ENCODE measurements at places on chromosomes 16 and 17. TPM values are rescaled to one million over a fixed set of nuclear protein-coding genes. Genes with fewer than 3 reads are reported as not detected.
A peak's percentile ranks its signal among the peaks of the same experiment; 100 is the strongest.

SPNS1 gene
- total RNA-seq: 23.9 TPM

KRTAP4-4 gene
- not detected for total RNA-seq

KRT9 gene
- not detected for total RNA-seq

DNA sequence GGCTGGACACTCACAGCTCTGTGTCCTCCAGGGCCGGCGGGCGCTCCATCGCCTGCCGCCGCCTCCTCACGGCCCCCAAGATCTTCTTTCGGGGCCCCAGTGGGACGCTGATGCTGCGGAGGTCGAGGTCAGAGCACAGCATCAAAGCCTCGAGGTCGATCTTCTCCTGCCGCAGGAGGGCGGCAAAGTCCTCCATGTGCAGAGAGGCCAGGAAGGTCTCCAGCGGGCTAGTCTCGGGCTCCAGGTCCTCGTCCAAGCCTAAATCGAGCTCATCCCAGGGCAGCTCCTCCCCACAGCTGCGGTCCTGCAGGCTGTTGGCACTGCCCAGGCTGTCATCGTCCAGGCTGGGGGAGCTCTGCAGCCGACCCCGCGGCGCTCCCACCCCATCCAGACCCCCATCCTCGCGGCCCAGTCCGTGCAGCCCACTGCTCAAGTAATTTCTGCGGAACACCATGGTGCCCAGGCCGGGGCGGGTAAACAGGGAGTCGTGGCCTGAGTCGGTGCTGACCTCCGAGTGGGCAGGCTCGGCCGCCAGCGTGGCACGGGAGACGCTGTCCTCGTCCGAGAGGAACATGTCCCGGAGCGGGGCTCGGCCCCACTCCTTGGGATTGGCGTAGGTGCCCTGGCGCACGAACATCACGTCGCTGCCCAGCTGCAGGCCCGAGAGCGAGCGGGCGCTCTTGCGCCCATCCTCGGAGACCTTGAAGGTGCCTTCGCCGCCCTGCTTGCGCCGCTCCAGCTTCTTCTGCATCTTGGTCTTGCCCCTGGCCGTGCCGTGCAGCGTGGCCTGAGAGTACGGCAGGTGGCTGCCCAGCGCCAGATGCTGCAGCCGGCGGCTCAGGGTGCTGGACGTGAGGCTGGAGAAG, 3.4 kb downstream of the USH1G start:
- DNase-seq: no peak

DNA sequence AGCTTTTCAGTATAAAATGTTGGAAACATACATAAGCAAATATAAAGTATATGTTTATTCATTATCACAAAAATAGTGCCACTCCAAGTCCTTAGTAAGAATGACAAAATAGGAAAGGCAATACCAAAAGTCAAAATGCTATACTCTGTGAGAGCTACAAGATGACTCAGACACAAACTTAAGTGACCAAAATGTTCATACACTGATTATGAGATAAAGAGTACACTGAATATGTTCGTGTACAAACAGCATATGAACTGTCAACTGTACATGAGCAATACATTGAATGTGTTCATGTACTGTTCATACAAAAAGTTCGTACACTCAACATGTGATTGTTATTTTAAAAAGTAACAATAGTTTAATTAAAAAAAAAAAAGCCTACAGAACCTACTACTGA, 103.3 kb downstream of the CA4 start:
- DNase-seq: no peak

GRCh38 chr17:38705523-38705802, 390 bp downstream of the MLLT6 start:
- no peak for DNase-seq

DNA sequence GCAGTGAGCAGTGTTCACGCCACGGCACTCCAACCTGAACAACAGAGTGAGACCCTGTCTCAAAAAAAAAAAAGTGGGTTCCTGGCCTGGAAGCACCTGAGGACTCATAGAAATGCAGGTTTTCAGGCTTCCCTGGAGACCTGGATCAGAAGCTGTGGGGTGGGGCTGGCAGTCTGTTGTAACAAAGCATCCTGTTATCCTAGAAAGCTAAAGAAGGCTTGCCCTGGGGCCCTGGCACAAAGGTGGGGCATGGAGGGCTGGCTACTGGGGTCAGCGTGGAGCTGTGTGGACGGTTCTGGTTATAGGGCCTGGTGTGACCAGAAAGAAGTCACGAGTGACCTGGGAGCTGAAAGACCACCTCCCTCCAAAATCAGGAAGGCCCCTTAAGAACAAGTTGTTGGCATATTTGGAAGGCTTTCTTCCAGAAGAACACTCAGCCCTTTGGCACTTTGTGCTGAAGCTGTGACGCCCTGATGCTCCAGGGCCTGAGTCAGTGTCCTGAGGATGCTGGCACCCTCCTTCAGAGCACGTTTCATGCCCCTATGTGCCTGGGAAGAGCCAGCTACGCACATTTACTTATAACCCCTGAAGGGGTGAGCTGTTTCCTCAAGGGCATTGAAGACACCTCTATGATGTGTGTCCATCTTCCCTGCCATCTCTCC, 6.2 kb downstream of the CRISPLD2 start:
- DNase-seq: no peak

DNA sequence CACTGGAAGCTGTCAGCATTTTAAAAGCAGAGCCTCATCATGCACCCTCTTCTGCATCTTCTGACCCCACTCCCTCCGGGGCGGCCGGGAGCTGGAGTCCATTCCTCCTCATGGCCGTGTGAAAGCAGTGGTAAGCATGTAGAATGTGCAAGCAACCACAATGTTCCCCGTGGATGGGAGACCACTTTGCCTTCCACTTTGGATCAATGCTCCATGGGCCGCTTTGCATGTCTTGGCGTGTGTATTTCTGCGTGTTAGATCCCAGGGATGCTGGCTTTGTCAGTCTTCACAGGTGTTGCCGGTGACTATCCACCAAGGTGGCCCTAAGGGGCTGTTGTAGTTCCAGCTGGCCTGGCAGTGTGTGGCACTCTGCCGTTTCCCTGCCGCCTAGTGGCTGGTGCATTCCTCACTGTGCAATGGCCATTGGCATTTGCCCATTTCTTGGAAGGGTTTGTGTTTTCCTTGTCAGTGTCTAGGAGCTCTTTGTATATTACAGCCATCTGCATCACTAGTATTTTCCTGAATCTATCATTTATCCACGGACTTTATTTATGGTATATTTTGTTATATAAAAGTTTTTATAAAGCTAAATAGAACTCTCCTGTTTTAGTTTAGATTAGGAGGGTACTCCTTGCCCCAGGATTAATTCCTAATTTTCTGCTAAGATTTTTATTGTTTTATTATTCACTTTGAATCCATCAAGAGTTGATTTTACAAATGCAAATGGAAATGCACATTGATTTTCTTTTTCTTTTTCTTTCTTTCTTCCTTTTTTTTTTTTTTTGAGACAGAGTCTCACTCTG, 5.8 kb upstream of the ALDH3A1 start:
- no peak for DNase-seq

- no peak for DNase-seq
These were observed 29.7 kb downstream of the POLR3E start for GRCh38 chr16:22326771-22327445.

DNA sequence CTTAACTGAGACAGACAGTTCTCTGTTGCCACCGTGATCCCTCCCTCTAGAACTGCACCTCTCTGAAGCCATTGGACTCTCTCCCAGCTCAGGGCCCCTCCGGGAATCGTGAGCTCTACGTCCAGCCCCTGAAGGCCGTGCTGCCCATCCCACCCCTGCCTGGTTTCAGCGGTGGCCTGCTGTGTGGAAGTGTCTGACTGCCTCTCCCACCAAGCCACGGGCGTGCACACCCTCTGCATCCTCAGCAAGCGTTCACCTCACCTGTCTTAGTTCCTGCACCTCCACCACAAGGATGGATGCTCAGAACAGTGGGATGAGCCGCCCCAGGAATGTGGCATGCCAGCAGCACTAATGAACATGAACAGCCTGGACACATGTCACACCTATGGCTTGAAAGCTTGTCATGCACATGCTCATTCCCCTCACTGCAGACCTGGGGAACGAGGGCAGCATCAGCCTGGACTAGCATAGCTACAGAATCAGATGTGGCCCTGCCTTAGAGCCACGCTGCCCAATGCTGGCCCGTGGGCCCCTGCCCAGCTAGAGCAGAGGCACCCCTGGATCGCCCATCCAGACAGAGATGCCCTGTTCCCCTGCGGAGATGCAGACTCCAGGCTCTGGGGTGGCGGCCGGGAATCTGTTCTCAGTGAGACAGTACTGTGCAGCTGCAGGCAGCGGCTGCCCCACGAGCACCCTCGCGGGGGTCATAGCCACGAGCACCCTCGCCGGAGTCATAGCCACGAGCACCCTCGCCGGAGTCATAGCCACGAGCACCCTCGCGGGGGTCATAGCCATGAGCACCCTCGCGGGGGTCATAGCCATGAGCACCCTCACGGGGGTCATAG, 73.7 kb upstream of the CHMP6 start:
- no peak for DNase-seq

DNA sequence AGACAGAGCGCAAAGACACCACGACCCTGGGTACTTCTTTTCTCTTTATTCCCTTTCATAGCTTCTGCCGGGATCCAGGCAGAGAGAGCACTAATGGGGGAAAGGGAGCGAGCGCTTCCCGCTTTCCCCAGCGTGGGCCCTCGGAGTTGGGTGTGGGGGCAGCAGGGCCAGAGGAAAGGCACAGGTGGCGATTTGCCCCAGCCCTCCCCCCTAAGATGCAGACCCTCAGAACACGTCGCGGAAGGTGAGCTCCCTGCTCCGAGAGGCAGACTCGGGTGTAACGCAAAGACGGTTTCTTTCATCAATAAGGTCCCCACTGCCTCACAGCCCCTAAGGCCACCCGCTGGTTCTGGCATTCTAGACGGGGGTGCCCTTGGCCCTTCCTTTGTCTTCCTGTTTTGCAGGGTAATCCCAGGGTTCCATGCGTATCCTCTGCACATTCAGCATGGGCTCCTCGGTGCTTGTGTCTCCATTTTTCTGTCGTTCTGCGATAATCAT, 570 bp upstream of the NME3 start:
- DNase-seq: no peak

- peak; percentile 70 for DNase-seq
These were observed 35.1 kb downstream of the DDX19A start for GRCh38 chr16:70381604-70382342.

GRCh38 chr16:89969741-89970410, 21.3 kb downstream of the DEF8 start:
- DNase-seq: no peak

- DNase-seq: no peak
These were observed 93.8 kb upstream of the ZNF469 start for GRCh38 chr16:88289001-88289400.

GRCh38 chr17:2821868-2822267, 25.6 kb downstream of the RAP1GAP2 start:
- DNase-seq: no peak

- DNase-seq: no peak
These were observed 72.4 kb downstream of the ERCC4 start for GRCh38 chr16:13992322-13992721.
